ENCODE measurements at places on chromosomes 5 and 9.

DNA sequence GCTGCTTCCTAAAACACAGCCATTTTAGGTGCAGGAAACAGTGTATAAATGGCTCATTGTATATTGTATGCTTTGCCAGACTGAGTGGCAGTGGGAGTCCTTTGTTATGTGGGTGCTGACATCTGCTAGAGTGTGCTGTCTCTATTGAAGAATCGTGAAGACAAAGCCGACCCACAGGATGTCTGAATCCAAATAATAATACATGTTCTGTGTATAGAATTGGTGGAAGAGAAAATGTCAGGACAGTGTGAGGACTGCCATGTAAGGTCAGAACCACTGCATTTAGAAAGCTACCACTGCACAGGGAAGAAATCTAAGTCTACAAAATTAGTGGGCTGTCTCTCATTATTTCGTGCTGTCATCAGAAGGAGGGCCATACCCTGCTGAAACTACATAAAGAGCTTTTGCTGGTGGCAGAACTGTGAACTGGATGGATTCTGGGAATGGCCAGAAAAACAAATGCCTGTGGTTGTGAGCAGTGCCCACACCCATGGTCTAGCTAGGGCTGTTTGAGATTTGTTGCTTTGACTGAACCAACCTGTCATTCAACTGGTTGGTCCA is 2.5 kb downstream of the IL7R start:
- DNase-seq, result peak; percentile 33

GRCh38 chr9:93263334-93264229 is 79.6 kb downstream of the WNK2 start:
- no peak for DNase-seq

- DNase-seq, result no peak
Measured at GRCh38 chr9:136606687-136607333, 55.9 kb upstream of the EGFL7 start.

DNA sequence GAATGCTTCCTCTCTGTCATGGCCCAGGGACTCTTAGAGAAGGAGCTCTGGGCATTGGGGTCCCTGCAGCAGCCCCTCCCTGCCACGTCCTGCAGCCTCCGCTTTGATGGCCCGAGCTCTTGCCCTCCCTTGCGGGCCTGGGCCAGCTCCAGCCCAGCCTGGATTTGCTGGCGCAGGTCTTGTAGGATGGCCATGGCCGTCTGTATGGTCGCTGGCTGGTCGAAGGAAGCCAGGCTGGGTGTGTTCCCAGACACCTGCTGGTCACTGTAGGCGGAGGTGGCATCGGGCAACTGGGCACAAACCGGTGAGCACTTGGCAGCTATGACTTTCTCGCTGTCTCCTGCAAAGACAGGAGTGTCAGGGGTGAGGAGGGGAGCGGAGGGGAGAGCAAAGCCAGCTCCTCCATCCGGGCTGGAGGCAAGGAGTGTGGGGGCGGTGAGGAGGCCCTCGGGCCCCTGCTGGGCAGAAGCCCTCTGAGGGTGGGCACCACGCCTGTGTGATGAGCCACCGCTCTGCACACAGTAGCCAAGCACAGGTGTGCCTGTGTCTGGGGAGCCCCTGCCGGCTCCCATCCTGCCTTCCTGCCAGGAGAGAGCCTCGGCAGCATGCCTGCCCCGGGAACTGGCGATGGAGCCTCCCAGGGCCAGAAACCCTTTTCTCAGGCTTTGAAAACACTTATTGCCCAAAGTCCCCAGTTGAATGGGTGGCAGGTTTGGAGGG is 12.4 kb downstream of the CCDC187 start:
- DNase-seq, result no peak

- no peak for DNase-seq
Measured at GRCh38 chr5:3600106-3601060, 4.8 kb downstream of the IRX1 start.

DNA sequence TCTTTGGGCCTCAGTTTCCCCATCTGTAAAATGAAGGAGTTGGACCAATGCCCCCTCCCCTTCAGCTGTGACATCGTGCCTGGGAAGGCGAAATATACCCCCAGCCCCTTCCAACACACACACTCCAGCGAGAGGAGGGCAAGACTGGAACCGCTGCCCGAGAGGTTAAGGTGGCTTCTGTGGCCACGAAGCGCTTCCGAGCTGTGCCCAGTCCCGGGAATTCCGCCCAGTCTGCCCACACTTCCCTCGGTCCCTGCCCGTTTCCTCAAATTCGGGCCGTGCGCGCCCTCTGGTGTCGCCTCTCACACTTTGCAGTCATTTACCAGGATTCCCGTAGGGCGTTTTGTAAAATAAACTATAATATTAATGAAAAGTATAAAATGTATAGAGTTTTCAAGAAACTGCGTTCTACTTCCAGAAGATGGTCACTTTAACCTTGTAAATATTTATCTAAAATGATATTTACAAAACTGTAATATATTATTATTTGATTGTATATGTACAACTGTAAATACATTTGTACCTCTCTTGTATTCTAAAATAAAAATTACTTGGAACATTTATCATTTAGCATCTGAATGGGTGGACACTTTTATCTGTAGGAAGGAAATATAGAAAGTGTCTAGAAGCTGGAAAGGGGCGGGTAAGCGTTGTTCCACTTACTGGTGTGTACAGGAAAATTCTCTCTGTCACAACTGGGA is 11.0 kb upstream of the EXOSC2 start:
- DNase-seq, result peak; percentile 86

DNA sequence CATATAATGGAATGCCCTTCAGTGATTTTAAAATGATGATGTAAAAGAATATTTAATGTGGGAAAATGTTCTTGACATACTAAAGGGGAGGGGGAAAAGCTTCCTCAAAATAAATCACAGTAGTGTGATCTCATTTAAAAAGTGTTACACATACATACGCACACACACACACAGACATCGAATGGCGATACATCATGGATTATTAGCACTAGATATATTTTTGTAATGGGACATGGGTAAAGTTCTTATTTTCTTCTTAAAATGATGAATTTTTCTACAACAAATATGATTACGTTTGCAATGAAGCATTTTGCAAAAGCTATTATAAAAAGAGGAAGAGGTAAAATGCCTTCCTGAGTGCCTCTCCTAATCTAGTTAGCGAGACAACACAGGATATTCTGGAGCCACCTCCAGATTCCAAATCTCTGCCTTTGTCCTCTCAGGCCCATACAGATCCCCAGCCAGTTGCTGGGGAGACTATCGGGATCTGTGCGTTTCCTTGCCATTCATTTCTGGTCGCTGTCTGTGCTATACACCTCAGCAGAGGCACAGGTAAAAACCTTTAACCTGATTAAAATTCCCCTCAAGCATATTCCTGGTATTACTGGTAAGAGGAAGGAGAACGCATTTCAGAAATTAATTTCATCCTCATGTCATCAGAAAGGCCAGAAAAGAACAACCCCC is 69.6 kb downstream of the SLC28A3 start:
- no peak for DNase-seq

DNA sequence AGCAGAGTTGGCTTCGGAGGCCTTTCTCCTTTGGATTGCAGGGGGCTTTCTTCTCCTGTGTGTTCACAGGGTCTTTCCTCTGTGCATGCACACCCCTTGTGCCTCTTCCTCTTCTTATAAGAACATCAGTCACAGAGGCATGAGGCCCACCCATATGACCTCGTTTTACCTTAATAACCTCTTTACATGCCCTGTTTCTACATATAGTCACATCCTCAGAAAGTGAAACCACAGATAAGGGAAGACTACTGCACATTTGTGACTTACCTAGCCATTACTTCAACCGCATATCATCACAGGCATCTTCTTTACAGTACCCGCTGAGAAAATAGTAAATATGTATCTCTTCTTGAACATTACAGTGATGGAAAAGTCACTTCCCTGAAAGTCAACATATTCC is 204.9 kb upstream of the TARS1 start:
- DNase-seq, result no peak

DNA sequence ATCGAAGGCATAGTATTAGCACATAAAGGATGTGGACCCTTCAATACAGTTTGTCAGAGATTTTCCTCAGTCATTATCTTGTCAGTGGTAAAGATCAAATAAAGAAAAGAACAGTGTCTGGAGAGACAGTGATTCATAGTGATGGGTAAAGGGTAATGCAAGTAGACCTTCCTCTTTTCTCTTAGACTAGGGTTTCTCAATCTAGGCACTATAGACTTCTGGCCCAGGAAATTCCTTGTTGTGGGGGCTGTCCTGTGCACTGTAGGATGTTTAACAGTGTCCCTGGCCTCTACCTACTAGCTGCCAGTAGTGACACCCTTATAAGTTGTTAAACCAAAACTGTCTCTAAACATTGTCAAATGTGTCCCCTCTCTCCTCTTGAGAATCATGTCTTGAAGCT is 6.9 kb downstream of the CAMK4 start:
- no peak for DNase-seq

GRCh38 chr5:154732212-154732611 is 23.0 kb upstream of the LARP1 start:
- DNase-seq, result no peak

DNA sequence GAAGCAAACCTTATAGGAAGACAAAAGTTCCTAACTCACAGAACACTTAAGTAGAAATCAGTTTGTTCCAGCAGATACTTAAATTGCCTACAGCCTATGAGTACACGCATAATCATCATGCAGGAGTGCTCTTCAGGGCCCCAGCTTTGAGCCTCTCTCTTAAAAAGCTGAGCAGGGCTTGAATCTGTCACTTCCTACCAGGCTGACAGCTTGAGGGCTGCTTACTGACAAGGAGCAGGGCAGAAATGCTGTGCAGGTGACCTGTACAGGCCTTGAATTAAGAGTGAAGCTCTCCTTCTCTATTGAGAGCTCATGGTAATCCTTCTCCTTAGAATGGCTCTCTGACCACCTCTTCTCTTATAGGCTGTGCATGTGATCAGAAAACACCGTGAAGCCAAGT is 66.5 kb upstream of the MAST4 start:
- no peak for DNase-seq

DNA sequence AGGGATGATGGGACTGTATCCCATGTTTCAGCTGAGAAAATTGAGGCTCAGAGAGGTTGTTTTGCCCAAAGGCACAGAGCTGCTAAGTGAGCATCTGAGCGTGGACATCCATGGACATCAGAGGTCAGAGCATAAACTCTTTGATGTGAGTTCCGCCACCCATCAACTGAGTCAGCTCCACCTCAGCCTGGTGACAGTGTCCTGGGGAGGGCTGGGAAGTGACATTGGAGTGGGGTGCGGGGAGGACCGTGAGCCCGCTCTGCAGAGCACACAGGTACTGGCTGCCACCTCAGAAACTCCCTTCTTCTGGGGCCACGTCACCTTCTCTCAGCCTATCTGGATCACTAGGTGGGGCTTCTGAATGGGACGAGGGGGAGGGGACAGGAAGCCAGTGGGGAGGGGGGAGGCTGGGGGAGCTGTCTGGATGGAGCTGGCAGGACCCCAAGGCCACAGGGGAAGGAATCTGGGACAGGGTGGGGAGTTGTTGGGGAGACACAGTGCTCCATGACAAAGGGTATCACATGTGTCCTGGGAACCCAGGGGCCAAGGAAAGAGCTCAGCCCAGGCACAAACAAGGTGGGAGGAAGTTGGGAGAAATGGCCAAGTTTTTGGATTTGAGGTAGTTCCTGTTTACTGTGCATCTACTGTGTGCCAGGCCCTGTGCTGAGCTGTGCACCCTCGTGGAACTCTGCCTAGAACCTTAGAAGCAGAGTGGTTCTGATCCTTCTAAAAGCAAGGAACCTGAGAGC is 2.5 kb downstream of the LAMC3 start:
- DNase-seq, result no peak

GRCh38 chr5:137627293-137627692 is 108.6 kb downstream of the KLHL3 start:
- no peak for DNase-seq

DNA sequence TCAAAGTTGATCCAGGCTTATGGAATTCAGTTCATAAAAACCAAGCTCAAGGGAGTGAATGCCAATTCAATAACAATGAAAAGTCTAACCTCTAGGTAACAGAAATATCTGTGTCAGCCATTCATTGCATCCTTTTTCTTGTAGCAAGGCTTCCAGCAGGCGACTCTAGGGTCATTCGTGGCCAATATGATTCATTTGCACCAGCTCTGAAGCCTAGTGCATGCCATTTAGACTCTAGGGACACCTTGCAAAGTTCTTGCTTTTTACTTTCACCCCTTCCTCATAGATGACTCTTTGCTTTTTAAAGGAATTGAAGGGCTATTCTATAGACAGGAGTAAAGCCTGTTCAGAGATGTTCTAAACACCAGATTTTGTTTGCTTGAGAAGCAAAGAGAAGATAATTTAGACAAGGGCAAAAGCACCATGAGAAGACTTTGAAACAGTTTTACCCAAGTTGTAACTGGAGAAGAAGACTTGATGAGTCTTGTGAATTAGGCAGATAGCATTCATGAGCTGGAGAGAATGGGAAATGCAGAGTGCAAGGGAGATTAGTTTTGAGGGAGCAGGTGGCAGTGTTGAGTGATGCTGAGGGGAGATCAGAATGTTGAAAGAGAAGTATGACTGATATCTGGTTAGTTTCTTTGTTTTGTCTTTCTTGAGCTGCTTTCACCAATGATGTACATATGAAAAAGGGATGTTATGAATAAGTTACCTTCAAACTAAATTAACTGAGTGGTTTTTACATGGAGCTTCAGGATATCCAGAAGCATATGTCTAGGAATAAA is 94.5 kb downstream of the F2RL2 start:
- DNase-seq, result no peak

DNA sequence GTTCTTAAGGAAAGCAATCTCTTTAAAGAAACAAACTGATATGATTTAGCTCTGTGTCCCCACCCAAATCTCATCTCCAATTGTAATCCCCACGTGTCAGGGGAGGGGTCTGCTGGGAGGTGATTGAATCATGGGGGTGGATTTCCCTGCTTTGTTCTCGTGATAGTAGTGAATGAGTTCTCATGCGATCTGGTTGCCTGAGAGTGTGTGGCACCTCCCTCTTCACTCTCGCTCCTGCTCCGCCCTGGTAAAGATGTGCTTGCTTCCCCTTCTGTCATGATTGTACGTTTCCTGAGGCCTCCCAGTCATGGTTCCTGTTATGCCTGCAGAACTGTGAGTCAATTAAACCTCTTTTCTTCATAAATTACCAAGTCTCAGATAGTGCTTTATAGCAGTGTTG is 412.7 kb upstream of the SMC2 start:
- DNase-seq, result no peak

DNA sequence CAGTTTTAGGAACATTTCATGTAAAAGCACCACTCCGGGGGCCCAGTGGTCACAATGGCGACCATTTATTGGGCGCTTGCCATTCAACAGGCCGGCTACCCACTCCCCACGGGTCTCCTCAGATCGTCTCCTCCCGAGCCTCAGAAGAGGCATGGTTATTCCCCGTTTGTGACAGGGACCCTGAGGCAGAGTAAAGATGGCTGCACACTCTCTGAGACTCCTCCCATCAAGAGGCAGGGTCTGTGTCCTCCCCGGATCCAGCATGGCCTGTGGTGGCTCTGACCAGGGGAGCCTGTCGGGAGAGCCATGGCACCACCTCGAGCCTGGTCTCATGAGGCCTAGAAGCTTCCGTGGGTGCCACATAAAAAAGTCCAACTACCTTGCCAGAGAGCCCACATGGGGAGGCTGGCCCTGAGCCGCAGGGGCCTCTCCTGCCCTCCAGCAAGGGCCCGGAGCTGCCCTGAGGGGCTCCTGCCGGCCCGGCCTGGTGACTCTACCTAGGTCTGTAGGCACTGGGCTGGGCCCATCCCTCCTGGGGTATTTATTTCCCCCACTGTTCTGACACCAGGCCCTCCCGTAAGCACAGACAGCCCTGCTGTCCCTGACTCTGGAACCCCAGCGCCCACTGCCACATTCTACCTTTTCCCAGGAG is 90.8 kb downstream of the VAV2 start:
- no peak for DNase-seq

All from urothelium cell line (cell line).